ENCODE measurements at places on chromosomes 16 and 17. TPM values are rescaled to one million over a fixed set of nuclear protein-coding genes. Genes with fewer than 3 reads are reported as not detected.

Gene SMIM5
- not detected for total RNA-seq

Gene DNAAF8
- total RNA-seq: 0.25 TPM

Gene NRN1L
- total RNA-seq: not detected

Gene EPN3
- total RNA-seq: under 0.01 TPM

Gene TLCD1
- total RNA-seq: 1.3 TPM

Gene RNF222
- total RNA-seq: not detected

Gene CDR2L
- 17.1 TPM for total RNA-seq

Gene ERAL1
- total RNA-seq: 16.4 TPM

Gene MLST8
- total RNA-seq: 10.5 TPM

Gene GNGT2
- total RNA-seq: 0.50 TPM

Gene GALK1
- 57.1 TPM for total RNA-seq

Gene BCO1
- not detected for total RNA-seq

Gene NTN1
- total RNA-seq: under 0.01 TPM

Gene CCL17
- not detected for total RNA-seq

Gene CRK
- total RNA-seq: 128 TPM

Gene KRTAP3-1
- not detected for total RNA-seq

Gene RHBDF2
- 50.5 TPM for total RNA-seq

Gene MPP3
- total RNA-seq: 3.4 TPM

Gene JPT1
- total RNA-seq: 113 TPM

Gene JPH3
- 0.44 TPM for total RNA-seq

Gene KIAA0513
- total RNA-seq: 3.2 TPM

Gene PLD6
- 1.3 TPM for total RNA-seq

Gene SERPINF2
- total RNA-seq: 0.49 TPM

Gene MAP2K3
- 25.1 TPM for total RNA-seq

Gene C16orf54
- not detected for total RNA-seq

Gene ASGR1
- 15.1 TPM for total RNA-seq

Gene KRT28
- not detected for total RNA-seq

Gene FOXF1
- total RNA-seq: 0.19 TPM

Gene KRTAP9-3
- total RNA-seq: not detected

Gene HOXB3
- total RNA-seq: 6.8 TPM
